ENCODE measurements at places on chromosomes 16 and 17. TPM values are rescaled to one million over a fixed set of nuclear protein-coding genes. Genes with fewer than 3 reads are reported as not detected.

PIMREG gene
- total RNA-seq = 24.6 TPM

TAC4 gene
- not detected for total RNA-seq

HES7 gene
- total RNA-seq = under 0.01 TPM

C1QTNF1 gene
- total RNA-seq = 220 TPM

IRF8 gene
- 0.22 TPM for total RNA-seq

IRX5 gene
- total RNA-seq = 0.29 TPM

CES1 gene
- 0.22 TPM for total RNA-seq

MEOX1 gene
- 6.6 TPM for total RNA-seq

CBLN1 gene
- total RNA-seq = not detected

MYADML2 gene
- total RNA-seq = not detected

NGFR gene
- total RNA-seq = not detected

KRTAP2-2 gene
- total RNA-seq = not detected

CREBBP gene
- total RNA-seq = 28.8 TPM

KCNAB3 gene
- total RNA-seq = 1.9 TPM

MARF1 gene
- 18.3 TPM for total RNA-seq

CCDC40 gene
- total RNA-seq = 3.0 TPM

OR4D2 gene
- total RNA-seq = not detected

TMEM98 gene
- 98.1 TPM for total RNA-seq

TPSG1 gene
- not detected for total RNA-seq

EFNB3 gene
- 1.5 TPM for total RNA-seq

RAB11FIP4 gene
- 0.44 TPM for total RNA-seq

MAPT gene
- 0.29 TPM for total RNA-seq

TNFRSF13B gene
- total RNA-seq = not detected

USP43 gene
- 0.43 TPM for total RNA-seq

COL1A1 gene
- 2,368 TPM for total RNA-seq

RBFOX1 gene
- total RNA-seq = not detected

TBC1D3H gene
- total RNA-seq = not detected

NPTX1 gene
- 31.9 TPM for total RNA-seq

SLC12A3 gene
- total RNA-seq = not detected

HIC1 gene
- 148 TPM for total RNA-seq

DYNLRB2 gene
- total RNA-seq = 0.66 TPM

MT1A gene
- total RNA-seq = not detected

SOX15 gene
- 0.57 TPM for total RNA-seq

TP53TG3C gene
- 0.29 TPM for total RNA-seq

GAS2L2 gene
- total RNA-seq = not detected

CCDC200 gene
- not detected for total RNA-seq

NOD2 gene
- total RNA-seq = not detected

GUCY2D gene
- not detected for total RNA-seq

WNK4 gene
- total RNA-seq = 0.44 TPM

TEPSIN gene
- total RNA-seq = 24.9 TPM

TNP2 gene
- total RNA-seq = not detected

HSD17B1 gene
- total RNA-seq = 8.4 TPM

OMG gene
- not detected for total RNA-seq

PIK3R6 gene
- not detected for total RNA-seq

SDR42E2 gene
- under 0.01 TPM for total RNA-seq

WFDC1 gene
- total RNA-seq = 2.4 TPM

ZSCAN10 gene
- total RNA-seq = not detected

OTOA gene
- total RNA-seq = not detected

LRRC75A gene
- total RNA-seq = 0.72 TPM

Data from placental pericyte (primary cell).